T-cell (primary cell): ENCODE measurements at places on chromosomes 16 and 17. TPM values are rescaled to one million over a fixed set of nuclear protein-coding genes. Genes with fewer than 3 reads are reported as not detected.

Gene BCAS3
- total RNA-seq, result 33.8 TPM

- no peak overlapping the region for H3K27ac ChIP-seq
- no peaks in the 10 kb centered on the region for H3K36me3 ChIP-seq
Observed at GRCh38 chr17:55388842-55389241, 32.8 kb downstream of the MMD start.

Gene KCNJ16
- total RNA-seq, result not detected

Gene DPEP3
- total RNA-seq, result 1.0 TPM

GRCh38 chr17:40327244-40327729, 18.3 kb downstream of the RARA start:
- H3K4me3 ChIP-seq, result peak overlapping the region; percentile 44
- no peak for DNase-seq
- H3K4me1 ChIP-seq, result peaks cover 97% of the 10 kb centered on the region
- peak overlapping the region; percentile 99 for H3K27ac ChIP-seq
- H3K27me3 ChIP-seq, result no peaks in the 10 kb centered on the region
- peaks cover 17% of the 10 kb centered on the region for H3K36me3 ChIP-seq

DNA sequence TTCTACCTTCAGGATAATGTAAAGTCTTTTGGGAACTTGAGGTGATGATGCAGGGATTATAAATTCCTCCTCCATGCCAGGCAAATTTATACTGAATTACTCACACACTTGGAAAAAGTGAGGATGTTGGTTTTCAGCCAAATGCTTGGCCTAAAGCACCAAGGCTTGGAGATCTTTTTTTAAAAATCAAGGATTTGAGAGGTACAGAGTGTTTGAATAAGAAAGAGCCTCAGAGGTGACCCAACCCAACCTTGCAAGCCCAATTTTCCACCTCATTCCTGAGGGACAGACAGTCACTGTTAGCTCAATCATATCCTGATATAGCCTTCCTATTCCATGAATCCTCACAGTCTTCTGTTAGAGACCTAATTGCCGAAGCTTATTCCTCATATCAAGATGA, 14.0 kb downstream of the GRIN2A start:
- H3K27ac ChIP-seq, result no peak overlapping the region
- no peak for DNase-seq
- H3K4me3 ChIP-seq, result no peak overlapping the region
- no peaks in the 10 kb centered on the region for H3K36me3 ChIP-seq
- H3K27me3 ChIP-seq, result peaks cover 2% of the 10 kb centered on the region
- no peaks in the 10 kb centered on the region for H3K4me1 ChIP-seq

Gene CSF3
- not detected for total RNA-seq

DNA sequence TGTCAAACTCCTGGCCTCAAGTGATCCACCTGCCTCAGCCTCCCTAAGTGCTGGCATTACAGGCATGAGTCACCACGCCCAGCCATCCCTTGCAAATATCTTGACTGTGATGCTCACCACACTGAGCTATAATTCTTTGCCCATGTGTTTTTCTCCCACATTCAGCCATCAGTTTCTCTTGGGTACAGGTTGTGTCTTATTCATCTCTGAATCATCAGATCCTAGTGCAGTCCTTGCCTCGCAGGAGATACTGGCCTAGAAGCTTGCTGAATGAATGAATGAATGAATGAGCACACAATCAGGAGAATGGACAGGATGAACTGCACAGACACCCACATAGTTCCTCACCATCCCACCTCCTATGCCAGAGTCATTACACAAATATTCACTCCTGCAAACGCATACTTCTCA, 24.4 kb upstream of the ETV4 start:
- no peaks in the 10 kb centered on the region for H3K4me1 ChIP-seq

Gene ZKSCAN2
- 3.2 TPM for total RNA-seq

DNA sequence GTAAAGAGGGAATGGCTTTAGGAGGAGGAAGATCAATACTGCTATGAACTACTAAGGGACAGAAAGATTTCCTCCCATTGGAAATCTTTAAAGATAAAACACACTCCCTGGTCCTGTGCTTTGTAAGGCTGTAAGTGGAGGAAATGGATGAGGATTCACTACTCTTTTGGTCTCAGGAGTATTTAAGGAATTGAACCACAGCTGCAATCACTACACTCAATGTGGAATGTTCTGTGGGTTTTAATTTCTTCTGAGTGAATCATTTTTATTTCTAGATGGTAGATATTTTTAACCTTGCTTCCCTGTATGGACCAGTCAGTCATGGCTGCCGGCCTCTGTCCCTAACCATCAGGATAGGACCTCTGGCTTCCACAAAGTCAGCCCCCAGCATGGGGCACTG, 65.6 kb downstream of the SDR42E1 start:
- H3K4me1 ChIP-seq, result no peaks in the 10 kb centered on the region
- no peaks in the 10 kb centered on the region for H3K27me3 ChIP-seq
- no peak for DNase-seq

Gene TP53TG3D
- total RNA-seq, result not detected

DNA sequence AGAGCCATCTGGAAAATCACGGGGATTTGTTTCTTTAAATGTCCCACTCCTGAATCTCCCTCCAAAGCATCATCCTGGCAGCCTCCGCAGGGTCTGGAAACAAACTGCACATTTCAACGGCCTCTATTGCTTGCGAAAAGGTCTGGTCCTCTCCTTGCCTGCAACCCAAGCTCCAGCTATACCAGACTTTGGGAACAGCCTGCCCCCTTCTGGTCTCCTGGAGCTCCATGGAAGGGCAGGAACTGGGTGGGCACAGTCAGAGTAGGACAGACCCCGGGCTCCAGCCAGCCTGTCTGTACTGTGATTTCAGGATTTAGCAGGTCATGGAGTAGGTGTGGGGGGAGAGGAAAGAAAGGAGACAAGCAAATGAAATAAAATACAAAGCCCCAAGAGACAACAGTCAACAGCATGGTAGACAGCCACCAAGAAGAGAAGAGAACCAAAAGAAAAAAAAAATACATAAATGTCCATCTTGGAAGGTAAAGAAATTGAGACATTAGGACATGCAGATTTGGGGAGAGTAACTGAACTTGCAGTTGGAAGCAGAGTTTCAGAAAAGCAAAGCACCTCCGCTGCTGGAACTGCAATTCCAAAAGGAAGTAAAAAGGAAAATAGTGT, 2.7 kb downstream of the XYLT1 start:
- DNase-seq, result peak; percentile 39
- H3K4me3 ChIP-seq, result no peak overlapping the region
- peaks cover 16% of the 10 kb centered on the region for H3K4me1 ChIP-seq
- H3K27ac ChIP-seq, result no peak overlapping the region
- H3K27me3 ChIP-seq, result no peaks in the 10 kb centered on the region

Gene OR3A2
- 6.3 TPM for total RNA-seq

Gene CDH8
- not detected for total RNA-seq

DNA sequence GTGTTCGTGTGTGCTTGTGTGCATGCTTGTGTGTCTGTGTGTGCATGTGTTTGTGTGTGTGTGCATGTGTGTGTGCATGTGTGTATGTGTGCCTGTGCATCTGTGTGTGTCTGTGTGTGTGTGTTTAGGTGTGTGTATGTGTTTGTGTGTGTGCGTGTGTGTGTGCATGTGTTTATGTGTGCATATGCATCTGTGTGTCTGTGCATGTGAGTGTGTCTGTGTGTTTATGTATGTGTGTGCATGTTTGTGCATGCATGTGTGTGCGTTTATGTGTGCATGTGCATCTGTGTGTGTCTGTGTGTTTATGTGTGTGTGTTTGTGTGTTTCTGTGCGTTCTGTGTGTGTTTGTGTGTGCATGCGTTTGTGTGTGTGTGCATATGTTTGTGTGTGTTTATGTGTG, 106.6 kb upstream of the TNRC6C start:
- H3K36me3 ChIP-seq, result no peaks in the 10 kb centered on the region
- H3K4me3 ChIP-seq, result no peak overlapping the region
- peaks cover 28% of the 10 kb centered on the region for H3K4me1 ChIP-seq
- H3K27ac ChIP-seq, result no peak overlapping the region
- no peak for DNase-seq
- no peaks in the 10 kb centered on the region for H3K27me3 ChIP-seq

DNA sequence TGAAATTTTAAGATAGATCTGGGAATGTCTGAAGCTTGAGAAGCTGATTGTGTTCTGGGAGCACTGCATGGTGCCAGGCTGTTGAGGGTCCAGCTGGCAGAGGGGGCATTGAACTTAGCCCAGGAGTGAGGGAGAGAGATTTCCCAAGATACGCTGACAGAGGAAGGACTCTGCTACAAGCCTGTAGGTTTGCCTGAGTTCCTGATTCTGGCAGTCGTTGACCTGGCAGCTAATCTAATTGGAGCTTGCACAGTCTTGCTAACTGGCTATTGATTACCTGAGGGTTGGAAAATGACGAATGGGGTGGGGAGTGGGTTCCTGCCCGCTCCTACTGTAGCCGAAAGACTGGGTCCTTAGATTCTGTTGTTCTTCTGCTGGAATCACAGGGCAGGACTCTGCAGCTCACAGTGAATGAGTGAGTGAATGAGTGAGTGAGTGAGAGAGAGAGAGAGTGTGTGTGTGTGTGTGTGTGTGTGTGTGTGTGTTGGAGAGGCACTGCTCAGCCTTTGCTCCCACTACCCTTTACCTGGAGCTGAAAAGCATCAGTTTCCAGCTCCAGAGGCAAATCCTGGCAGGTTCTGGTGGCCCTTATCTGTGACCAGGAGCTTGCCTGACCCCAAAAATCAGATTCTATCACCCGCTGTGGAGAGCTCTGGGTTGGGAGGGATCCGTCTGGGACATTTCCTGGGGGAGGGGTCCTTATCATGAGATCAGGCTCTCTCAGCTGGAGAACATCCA, 16.7 kb downstream of the CTRL start:
- H3K27me3 ChIP-seq, result no peaks in the 10 kb centered on the region
- peaks cover 35% of the 10 kb centered on the region for H3K4me1 ChIP-seq
- H3K36me3 ChIP-seq, result peaks cover 41% of the 10 kb centered on the region

DNA sequence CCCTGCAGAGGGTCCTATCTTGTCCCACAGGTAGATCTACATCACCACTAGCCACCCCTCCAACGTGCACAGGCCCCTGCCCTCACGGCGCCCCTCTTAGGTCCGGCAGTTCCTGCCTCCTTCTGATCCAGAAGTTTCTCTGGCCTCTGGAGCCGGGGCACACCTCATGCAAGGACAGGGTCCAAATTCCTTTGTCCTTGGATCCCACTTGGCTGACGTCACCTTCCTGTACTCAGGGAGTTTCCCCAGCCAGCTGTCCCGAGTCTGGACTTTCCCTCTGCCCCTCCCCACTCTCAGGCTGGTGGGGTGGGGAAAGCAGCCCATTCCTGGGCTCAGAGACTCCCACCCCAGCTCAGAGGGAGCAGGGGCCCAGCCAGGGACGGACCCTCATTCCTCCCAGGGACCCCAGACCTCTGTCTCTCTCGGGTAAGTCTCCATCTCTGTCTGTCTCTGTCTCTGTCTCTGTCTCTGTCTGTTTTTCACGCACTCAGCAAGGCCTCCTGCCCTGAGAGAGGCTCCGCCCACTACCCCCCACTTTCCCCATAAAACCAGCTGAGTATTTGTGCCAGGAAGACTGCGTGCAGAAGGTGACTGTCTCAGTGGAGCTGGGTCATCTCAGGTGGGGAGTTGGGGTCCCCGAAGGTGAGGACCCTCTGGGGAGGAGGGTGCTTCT, at the start of gene IL32:
Gene IL32, plus strand, starts transcription at position 572 of the 673 bp plus-strand sequence. CDS start 172 bp downstream, outside the sequence.
- H3K4me3 ChIP-seq, result peak within 1 kb of the TSS; percentile 97
- peak; percentile 51 for DNase-seq
- peaks cover 26% of the 10 kb centered on the region for H3K36me3 ChIP-seq
- no peaks in the 10 kb centered on the region for H3K27me3 ChIP-seq
- peaks cover 11% of the 10 kb centered on the region for H3K4me1 ChIP-seq

GRCh38 chr17:29880031-29880430, 50.0 kb downstream of the SSH2 start:
- H3K4me3 ChIP-seq, result no peak overlapping the region
- H3K27ac ChIP-seq, result no peak overlapping the region
- no peak for DNase-seq

DNA sequence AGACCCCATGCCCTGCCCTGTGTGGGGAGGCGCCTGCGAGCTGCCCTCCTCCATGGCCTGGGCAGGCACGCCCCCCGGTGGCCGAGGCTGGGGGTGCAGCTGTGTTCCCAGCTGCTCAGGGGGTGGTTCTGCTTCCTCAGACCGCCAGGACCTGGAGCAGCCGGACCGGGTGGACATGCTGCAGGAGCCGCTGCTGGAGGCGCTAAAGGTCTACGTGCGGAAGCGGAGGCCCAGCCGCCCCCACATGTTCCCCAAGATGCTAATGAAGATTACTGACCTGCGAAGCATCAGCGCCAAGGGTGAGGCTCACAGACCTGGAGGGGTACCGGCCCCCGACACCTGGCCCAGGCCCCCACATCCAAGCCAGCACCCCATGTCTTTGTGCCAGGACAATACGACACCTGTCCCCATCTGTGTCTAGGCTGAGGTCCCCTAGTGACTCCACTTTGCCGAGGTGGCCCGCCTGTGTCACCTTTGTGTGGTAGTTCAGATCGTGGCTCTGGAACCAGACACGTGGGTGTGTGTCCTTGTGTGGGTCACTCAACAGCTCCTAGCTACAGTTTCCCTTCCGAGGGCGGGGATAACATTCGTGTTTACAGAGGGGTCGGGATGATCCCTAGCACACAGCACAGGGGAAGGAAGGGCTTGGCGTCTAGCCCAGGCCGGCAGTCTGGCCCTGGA, 9.3 kb downstream of the GJD3 start:
- peaks cover 5% of the 10 kb centered on the region for H3K27me3 ChIP-seq
- H3K27ac ChIP-seq, result peak overlapping the region; percentile 31
- peaks cover 9% of the 10 kb centered on the region for H3K36me3 ChIP-seq
- H3K4me3 ChIP-seq, result no peak overlapping the region

Gene C16orf54
- total RNA-seq, result 133 TPM

GRCh38 chr17:20028443-20028842, 19.3 kb downstream of the SPECC1 start:
- DNase-seq, result no peak
- no peak overlapping the region for H3K4me3 ChIP-seq
- no peaks in the 10 kb centered on the region for H3K27me3 ChIP-seq
- no peak overlapping the region for H3K27ac ChIP-seq
- no peaks in the 10 kb centered on the region for H3K4me1 ChIP-seq
- H3K36me3 ChIP-seq, result no peaks in the 10 kb centered on the region

Gene SRCIN1
- total RNA-seq, result not detected

Gene CRYBA1
- not detected for total RNA-seq

DNA sequence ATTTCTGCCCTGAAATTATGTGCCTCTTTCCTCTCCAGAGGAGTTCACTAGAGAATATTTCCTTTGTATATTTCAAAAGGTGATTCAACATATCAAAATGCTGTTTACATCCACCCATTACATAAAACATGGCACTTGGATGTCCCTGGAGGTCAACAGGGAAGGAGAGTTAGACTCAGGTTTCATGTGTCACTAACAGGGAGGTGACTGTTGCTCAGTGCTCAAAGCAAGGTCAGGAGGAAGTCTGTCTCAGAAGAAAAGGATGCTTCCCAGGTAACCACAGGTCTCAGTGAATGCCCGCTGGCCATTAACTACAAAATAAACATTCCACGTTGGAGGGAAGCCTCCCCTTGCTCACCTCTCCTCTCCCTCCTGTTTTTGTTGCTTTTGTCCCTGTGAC, 198.6 kb downstream of the AXIN2 start:
- DNase-seq, result no peak
- H3K4me3 ChIP-seq, result no peak overlapping the region
- H3K27me3 ChIP-seq, result peaks cover 13% of the 10 kb centered on the region
- no peaks in the 10 kb centered on the region for H3K4me1 ChIP-seq

Gene CX3CL1
- 0.13 TPM for total RNA-seq
